ENCODE measurements at places on chromosomes 5 and 9.

DNA sequence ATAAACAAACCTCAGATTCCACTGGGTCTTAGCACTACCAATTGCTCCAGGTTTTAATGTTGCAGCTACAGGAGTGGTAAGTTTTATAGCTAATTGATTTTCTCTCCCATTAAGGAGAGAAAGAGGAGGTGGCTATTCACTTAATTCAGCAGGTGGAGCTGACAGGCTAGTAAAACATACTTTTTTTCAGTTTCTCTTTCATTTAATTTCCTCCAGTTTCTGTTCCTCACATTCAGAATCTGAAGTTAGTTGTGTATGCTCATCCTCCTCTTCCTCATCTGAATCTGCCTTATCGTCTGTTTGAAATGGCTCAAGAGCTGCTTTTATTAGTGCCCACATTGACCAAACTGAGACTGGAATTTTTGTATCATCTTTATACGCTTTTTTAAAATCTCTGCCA lies 98.0 kb downstream of the PLPPR1 start:
- no peak for DNase-seq

DNA sequence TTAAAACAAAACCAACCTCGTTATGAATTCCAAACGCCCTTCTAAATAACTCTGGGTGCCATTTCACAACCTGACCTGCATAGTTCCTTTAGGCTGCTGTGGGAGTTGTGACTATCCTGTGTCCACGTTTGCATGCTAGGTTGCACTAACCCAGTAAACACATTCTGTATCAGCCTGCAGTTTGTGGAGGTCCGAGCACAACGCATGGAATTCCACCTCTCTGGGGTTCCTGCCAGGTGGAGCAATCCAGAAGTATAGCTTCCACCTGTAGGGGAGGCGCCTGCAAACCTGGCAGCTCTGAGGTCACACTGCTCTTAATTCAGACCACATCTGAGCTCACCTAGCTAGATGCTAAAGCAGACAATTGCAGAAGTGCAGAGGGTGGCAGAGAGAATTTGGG lies 57.2 kb downstream of the MARCHF3 start:
- DNase-seq = no peak

GRCh38 chr9:116580853-116581252 lies 106.3 kb upstream of the TRIM32 start:
- no peak for DNase-seq

GRCh38 chr5:10729320-10730042 lies 31.6 kb downstream of the DAP start:
- DNase-seq = no peak

DNA sequence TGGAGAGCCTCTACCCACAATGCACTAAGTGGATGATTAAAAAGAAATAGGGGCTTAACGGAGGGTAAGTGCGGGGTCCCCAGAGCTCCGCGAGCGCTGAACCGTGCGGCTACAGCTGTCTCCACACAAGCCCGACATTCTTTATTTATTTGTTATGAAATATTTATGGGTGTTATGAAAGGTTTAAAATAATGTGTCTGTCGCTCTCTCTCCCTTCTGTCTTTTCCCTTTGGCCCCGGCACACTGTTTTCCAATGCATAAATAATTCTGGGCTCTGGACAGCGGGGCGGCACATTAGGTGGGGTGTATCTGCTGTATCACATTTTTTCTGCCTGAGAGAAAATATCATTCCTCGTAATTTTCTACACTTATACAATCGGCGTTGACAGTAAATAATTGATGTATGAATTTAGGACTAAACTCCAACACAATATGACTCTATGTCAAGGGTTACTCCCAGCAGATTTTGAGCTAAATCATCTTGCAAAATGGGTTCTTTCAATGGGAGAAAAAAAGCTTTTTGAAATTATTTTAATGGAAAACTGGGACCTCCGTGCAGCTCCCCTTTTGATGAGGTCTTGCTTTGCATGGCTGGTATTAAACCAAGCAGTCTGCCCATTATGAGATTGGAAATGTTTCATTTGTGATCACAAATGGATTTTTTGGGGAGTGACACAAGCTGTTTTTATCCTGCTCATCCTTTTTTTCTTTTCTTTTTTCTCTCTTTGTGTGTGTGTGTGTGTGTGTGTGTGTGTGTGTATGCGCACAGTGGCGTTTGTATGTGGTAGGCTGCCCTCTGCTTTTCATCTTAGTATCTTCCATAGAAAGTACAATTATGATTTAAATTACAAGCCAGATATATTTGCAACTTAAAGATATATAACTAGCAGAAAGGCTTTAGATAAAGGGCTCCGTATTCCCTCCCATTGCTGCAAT lies 370.6 kb upstream of the IRX4 start:
- DNase-seq = no peak

- peak; percentile 72 for DNase-seq
Measured at GRCh38 chr9:21995666-21996398, 1.2 kb downstream of the CDKN2B-AS1 start.

- no peak for DNase-seq
Measured at GRCh38 chr5:43469671-43470391, 13.8 kb downstream of the TMEM267 start.

- DNase-seq = no peak
Measured at GRCh38 chr5:136677217-136677616, 311.9 kb upstream of the TRPC7 start.

GRCh38 chr5:175102717-175103116 lies 341.3 kb downstream of the DRD1 start:
- DNase-seq = no peak

DNA sequence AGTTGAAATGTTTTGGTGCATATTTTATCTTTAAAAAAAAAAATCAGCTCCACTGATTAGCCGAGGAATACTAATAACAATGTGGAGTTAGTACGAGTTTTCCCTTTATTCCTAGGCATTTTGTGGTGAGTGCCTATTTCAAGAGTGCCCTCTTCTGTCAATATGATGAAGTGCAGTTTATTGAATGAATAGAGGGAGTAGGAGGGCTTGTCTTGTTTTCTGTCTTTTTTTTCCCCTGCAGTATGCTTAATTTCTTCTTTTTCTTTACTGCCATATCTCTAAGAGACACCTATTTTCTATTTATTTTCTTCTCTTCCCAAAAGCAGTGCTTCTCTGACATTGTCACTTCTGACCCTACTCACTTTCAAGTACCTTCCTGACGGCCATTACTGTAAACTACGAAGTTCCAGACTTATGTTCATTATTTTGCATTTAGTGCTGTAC lies 169.6 kb upstream of the PITX1 start:
- DNase-seq = no peak

DNA sequence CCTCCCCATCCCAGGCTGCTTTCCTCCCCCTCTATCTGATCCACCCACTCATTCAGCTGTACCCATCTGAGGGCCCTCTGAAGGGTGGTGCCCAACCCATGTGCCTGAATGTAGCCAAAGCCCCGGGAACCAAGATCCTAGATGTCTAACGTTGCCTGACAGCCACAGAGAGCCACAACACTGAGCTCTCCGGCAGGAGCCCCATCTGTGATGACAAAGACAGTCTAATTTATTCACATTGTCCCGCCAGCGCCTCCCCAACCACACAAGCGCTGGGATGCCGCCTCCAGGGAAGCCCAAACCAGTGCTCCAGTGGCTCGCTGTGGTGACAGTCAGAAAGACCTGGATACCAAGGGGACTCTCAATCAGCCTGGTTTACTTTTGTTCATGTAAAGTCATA lies 8.4 kb downstream of the IGFBPL1 start:
- no peak for DNase-seq

DNA sequence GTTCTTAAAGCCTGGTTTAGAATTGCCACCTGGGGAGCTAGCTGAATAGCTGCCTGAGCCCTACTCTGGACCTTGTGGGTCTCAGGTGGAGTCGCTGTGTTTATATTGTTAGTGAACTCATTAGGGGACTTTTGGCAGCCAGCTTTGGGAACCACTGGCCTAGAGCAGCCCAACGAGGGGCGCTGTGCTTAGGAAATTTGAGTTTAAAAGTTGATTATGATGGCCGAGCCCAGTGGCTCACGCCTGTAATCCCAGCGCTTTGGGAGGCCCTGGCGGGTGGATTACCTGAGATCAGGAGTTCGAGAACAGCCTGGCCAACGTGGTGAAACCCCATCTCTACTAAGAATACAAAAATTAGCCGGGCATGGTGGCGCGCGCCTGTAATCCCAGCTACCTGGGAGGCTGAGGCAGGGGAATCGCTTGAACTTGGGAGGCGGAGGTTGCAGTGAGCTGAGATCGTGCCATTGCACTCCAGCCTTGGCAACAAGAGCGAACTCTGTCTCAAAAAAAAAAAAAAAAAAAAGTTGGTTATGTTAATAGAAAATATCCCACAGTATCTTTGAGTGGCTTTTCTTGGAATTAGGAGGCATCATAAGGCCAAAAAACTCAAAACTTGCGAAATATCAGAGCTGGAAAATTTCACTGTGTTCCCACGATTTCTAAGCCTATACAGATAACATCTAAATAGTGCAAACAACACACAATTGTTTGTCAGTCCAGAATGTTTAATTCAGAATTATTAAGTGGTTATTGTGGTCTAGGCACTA lies 809 bp downstream of the MCCC2 start:
- no peak for DNase-seq

GRCh38 chr5:135349451-135349850 lies 49.6 kb downstream of the MACROH2A1 start:
- no peak for DNase-seq

DNA sequence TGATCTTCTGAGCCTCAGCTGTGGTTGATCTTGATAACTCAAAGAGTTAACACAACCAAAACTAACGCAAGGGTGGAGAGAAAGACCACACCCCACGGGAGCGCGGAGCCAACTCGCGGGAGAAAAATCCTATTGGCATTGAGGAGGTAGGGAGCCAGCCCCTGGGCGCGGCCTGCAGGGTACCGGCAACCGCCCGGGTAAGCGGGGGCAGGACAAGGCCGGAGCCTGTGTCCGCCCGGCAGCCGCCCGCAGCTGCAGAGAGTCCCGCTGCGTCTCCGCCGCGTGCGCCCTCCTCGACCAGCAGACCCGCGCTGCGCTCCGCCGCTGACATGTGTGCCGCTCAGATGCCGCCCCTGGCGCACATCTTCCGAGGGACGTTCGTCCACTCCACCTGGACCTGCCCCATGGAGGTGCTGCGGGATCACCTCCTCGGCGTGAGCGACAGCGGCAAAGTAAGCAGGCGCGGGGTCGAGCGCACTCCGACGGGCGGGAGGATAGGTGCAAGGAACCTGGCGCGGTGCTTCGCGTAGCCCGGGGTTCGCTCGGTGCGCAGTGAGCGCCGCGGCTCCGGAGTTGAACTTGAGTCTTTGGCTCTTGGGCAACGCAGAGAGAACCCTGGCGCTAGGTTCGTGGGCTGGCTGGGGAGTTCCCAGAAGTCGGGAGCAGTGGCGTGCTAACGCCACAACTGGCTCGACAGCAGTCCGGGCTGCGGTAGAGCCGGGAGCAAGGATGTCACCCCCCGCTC lies at the start of gene GDA:
GDA (plus strand) TSS at position 210 of the 745 bp plus-strand sequence; CDS start at position 330, 120 bp downstream.
- DNase-seq = peak; percentile 3

DNA sequence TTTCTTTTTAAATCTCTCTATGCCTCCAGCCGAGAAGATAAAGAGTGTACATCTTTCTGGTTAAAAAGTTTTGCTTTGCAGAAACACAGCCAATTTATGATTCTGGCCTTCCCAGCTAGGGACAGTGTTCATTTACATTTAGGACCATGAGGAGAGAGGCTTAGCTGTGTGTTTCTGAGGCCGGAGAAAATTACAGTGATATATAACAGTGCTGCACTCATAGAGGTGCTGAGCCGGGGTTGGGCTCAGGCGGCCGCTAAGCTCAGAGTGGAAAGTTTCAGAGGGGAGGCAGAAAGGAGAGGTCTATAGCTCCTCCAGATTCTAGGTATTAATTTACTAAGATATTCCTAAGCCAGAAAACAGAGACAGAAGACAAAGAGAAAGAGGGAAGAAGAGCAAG lies 37.0 kb upstream of the LCP2 start:
- DNase-seq = no peak

- DNase-seq = no peak
Measured at GRCh38 chr5:56306433-56307150, 73.5 kb upstream of the ANKRD55 start.

GRCh38 chr9:21210311-21210710 lies 3.4 kb upstream of the IFNA10 start:
- no peak for DNase-seq

DNA sequence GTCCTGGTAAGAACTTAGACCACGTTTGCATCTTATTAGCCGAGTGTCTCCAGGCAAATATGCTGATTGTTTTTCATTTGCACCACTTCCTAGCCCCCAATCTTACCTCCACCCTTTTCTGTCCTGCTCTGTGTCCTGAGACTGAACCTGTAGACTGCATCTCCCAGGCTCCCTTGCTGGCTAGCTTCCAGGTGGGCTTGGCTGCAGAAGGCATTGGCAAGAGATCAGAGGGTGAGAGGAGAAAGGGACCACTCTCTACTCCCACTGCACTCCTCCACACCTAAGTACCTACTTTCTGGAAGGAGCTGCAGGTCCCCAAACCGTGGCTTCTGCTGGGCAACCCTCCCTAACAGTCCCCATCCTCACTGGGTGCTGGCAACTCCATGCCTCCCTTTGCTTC lies 59.9 kb upstream of the XPA start:
- no peak for DNase-seq

GRCh38 chr5:157451806-157452205 lies 8.2 kb upstream of the NIPAL4 start:
- no peak for DNase-seq

DNA sequence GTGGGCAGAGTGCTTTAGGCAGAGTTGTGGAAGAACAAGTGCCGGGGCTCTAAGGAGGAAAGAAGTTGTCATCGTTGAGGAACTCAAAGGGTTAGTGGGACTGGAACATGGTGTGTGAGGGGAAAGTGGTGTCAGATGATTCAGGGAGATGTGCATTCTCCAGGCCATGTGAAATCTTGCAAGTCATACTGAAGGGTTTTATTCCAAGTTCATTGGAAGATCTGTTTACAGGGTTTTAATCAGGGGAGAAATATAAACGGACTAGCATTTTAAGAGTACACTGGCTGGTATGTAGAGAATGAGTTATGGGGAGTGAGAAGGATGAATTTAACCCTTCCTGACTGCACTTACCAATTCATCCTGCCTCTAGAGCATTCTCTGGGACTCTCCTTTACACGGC lies 49.3 kb downstream of the NR2F1 start:
- DNase-seq = no peak

GRCh38 chr9:33466565-33467495 lies 6.9 kb downstream of the NOL6 start:
- peak; percentile 51 for DNase-seq

- no peak for DNase-seq
Measured at GRCh38 chr5:31487506-31487905, 44.4 kb downstream of the DROSHA start.

- DNase-seq = peak; percentile 74
Measured at GRCh38 chr9:76603448-76603895, 144.5 kb downstream of the GCNT1 start.

- DNase-seq = no peak
Measured at GRCh38 chr5:176379881-176380280, 8.5 kb downstream of the NOP16 start.

All from cardiac fibroblast (primary cell).